ENCODE measurements at places on chromosomes 5 and 9.

- DNase-seq: no peak
Observed at GRCh38 chr5:89967771-89968444, 441.6 kb downstream of the CETN3 start.

DNA sequence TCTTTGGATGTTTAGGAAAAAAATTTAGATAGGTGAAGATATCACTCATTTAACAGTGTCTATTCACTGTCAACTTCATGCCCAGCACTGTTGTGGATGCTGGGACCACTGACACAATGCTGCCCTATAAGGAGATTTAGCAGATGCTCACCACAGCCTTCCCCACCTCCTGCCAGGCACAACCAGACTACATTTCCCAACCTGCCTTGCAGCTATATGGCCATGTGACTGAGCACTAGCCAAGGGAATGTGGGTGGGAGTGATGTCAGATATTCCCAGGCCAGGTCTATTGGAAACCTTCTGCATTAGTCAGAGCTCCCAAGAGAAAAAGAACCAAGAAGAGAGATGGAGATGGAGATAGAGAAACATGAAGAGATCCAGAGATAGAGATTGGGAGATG is 302.6 kb upstream of the TAS2R1 start:
- no peak for DNase-seq

DNA sequence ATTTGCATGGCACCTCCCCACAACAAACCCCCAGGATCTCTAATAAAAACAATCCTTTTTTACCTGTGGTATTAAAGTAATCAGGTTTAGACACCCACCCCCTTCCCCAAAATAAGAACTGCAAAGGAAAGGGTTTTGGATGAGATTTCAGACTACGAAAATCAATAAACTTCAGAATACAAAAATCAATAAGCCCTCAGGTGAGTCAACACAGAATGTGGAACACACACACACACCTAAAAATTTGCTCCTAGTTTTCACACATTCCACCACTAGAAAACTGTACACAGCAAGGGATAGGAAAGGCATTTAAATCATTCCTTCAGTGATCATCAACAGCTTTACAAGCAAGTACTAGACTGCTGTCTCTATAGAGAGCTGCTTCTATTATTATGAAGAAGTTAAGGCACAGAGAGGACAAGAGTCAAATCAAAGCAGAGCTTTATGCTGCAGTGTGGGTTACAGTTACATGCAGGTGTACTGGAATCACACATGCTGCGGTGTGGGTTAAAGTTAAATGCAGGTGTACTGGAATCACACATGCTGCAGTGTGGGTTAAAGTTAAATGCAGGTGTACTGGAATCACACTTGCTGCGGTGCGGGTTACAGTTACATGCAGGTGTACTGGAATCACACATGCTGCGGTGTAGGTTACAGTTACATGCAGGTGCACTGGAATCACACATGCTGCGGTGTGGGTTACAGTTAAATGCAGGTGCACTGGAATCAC is 36.3 kb downstream of the PFDN1 start:
- no peak for DNase-seq

DNA sequence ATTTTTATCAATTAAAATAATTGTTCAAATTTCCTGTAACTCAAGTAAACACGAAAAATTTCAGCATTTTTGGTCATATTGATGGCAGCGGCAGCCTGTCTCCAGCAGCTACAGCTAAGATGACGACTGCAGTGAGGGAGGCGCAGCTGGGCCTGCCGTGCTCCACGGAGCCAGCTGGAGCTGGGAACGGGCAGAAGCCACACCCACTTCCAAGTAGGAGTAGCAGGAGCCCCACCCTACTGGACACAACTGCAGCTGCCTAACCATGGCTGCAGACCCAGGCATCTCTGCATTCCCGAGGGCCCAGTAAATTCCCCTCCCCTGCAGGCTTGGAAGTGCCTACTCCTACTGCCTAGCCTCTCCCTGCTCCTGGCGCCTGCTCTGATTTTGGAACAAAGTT is 2031.7 kb downstream of the EFNA5 start:
- DNase-seq: no peak

DNA sequence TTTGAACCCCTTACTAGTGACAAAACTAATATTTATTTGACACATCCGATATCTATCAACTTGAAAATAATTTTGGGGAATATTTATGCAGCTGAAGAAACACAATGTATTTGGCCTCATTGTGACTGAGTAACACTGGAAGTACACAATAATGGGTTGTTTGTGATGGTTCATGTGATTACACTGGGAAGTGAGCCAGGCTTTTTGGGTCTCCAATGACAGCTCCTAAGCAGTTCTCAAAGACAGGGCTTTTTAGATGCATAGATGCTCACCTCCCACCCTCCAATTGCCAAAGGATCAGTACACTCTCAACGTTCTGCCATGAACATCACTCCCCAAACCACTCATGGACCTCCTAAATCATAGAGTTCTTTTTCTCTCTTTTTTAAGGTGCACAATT is 170.0 kb downstream of the SLC24A2 start:
- DNase-seq: peak; percentile 97

DNA sequence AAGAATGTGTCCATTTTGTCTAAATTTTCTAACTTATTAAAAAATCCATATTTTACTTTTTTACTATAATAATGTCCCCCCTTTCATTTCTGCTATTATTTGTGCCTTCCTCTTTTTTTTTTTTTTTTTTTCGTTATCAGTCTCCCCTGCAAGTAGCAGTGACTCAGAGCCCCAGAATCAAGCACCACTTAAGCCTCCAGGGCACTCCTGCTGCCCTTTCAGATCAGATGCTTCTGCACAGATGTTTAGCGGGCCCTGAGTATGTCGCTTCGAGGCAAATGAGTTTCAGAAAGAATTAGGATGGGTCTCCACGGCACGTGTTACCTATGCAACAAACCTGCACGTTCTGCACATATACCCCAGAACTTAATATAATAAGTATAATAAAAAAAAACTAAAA is 11.7 kb downstream of the MED7 start:
- no peak for DNase-seq

DNA sequence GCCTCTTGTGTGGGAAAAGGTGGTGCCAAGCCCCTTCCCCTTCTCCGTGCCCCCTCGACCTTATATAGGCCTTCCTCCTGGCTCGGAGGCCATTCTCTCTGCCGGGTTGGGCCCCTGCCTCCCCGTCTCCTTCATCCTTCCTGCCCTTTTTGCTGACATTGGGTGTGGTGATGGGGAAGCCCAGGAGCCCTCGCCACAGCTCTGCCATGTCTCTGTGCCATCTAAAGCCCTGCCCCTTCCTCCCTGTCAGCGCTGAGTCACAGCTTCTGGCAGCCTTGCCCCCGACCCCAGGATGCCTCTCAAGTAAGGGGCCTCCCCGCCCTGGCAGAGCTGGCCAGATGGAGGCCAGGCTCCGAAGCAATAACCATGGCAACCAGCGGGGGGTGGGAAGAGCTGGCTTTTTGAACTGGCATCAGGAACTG is 30.4 kb downstream of the JADE2 start:
- DNase-seq: no peak

- DNase-seq: no peak
Observed at GRCh38 chr5:147734894-147735293, 47.6 kb downstream of the JAKMIP2 start.

GRCh38 chr9:76876098-76876497 is 29.8 kb downstream of the PRUNE2 start:
- no peak for DNase-seq

DNA sequence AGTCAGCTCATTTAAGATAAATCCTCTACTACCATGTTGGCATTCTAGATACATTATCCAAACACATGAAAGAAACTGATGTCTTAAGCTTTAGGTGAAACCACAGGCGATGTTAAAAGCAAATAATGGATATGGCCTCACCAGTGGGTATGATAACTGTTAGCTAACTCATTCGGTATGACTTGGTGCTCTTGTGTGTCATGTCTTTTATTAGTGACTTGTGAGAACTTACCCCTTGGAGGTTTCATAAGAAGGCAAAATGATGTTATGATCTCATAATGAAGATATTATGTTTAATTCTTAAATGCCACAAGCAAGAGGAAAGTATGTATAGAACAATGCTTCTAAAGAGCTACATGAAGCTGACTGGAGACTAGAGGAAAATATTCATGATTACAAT is 1227.0 kb downstream of the EFNA5 start:
- DNase-seq: no peak

GRCh38 chr5:180970875-180971274 is 17.8 kb upstream of the BTNL3 start:
- DNase-seq: no peak

DNA sequence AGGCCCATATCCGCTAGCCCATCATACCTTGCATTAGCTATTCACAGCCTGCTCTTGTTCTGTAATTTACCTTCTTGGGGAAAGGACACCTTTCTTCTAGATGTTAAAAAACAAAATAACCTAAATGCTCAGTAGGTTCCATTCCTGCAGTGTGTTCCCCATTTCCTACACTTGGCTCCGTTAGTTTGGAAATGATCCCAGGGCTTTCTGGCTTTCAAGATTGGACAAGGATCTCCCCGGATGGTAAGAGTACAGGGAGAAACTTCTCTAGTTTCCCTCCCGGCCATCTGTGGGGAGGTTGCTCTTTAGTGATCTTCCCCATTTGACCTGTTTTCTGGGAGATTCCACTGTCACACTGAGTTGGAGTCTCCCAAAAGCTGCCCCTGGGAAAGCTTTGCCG is 27.3 kb upstream of the STC2 start:
- no peak for DNase-seq

- DNase-seq: no peak
Observed at GRCh38 chr9:18126831-18127498, 347.0 kb upstream of the ADAMTSL1 start.

GRCh38 chr5:10233505-10233904 is 16.2 kb downstream of the ATPSCKMT start:
- peak; percentile 34 for DNase-seq

DNA sequence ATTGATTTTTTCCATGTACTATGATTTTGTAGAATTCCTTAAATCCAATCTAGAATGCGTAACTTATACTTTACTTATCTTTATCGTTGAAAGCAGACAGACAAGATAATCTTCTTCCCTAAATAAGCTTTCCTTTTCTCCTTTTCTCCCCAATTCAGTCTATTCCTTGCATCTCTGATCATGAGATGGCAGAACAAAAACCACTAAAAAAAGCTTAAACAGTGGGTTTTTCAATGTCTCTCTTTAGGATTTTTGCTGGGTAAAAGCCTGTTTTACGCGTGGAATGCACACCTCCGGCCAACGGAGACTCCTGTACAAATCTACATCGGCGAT is 755 bp downstream of the CDKN2B start:
- no peak for DNase-seq

GRCh38 chr9:131053896-131054295 is 42.4 kb upstream of the AIF1L start:
- DNase-seq: peak; percentile 91

Measured in globus pallidus (tissue), 1 donor.